ENCODE measurements at places on chromosomes 2 and 18.

GRCh38 chr2:98419977-98420725 lies 24.5 kb upstream of the INPP4A start:
- DNase-seq, result no peak

DNA sequence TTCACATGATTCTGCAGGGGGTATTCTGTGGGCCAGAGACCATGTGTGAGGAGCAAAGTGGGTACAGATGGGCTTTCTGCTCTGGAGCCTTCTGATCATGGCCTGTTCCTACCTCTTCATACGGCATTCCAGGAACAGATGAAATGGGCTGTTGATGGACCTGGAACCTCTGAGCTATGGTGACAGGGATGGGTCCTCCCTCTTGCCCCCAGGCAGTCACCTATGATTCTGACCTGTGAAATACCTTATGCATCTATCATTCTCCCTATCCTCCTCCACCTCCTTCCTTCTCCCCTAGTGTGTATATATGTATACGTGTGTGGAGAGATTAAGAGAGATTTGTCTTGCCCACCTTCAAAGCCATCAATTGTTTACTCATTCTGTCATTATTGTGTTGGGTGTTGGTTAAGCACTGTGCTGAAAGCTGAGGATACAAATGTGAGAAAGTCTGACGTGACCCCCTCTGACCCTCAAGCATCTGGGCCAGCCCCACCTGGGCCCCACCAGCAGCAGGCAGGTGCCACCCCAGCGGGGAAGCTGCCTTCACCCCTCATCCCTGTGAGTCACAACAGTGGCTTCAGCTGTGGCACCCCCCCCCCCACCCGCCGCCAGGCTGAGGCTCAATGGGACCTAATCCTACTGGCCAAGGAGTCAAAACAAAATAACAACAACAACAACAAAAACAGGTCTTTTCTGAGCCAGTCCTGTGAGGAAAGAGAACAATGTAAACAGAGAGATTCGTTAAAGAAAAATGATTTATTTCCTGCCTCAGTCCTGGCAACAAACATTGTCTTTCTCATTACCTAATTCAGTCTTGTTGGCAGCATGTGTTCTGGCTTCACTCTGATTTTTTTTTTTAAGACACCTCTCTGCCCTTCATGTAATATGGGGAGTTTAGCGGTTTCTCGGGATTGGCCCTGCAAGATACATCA lies 103.8 kb upstream of the CDC42EP3 start:
- no peak for DNase-seq

DNA sequence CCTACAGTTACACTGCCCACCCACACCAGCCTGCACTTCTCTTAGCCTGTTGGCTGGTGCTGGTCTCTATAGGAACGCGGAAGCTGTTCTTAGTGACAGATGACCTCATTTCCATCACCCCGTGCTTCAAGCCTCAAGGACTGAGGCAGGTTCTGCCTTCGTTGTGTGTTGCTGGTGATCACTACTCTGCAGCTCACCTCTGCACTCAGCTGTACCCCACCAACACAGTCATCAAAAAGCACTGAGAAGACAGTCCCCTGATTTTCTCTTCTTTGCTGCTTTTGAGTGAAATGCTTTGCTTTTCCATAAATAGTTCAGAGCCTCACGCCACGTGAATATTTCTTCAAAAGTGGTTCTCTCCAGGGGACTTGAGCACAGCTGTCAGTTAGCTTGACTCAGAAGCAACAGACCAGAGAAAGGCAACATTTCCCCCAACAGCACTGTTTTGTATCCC lies 225.7 kb upstream of the CCDC150 start:
- no peak for DNase-seq

DNA sequence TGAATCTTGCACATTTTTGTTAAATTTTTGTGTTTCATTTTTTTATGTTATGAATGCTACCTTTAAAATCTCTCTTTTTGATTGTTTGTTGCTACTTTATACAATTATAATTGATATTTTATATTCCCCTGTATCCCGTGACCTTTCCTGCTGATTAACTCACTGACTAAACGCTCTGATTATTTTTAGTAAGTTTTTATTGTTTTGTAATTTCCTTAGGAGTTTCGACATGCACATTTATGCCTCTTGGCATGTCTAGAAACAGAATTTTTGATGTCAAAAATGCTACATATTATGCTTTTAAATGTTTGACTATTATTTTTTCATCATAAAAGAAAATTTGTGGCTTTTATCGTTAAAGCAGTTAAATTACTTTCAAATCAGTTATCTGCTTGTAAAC lies 1131.6 kb upstream of the TMEFF2 start:
- DNase-seq, result no peak

GRCh38 chr2:65681503-65681902 lies 249.1 kb upstream of the SPRED2 start:
- DNase-seq, result no peak

- no peak for DNase-seq
These were observed 945 bp upstream of the ASXL2 start for GRCh38 chr2:25879133-25879730.

DNA sequence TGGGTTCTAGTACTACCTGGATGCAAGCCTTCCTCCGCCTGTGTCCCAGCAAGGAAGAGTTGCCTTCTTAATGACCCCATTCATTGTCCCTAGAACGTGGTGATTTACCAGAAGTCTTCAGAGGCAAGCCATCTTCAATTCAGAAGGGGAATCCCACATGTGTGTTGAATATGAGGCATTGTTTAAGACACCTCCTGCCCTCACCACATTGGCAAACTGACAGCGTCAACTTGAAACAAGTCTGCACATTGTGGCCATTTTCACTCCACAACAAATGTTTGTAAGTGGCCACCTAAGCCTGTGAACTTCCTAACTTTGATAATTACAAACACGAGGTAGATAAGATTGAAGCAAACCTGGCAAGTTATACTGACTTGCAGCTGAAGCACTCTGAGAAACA lies 83.7 kb downstream of the TCF7L1 start:
- DNase-seq, result no peak

DNA sequence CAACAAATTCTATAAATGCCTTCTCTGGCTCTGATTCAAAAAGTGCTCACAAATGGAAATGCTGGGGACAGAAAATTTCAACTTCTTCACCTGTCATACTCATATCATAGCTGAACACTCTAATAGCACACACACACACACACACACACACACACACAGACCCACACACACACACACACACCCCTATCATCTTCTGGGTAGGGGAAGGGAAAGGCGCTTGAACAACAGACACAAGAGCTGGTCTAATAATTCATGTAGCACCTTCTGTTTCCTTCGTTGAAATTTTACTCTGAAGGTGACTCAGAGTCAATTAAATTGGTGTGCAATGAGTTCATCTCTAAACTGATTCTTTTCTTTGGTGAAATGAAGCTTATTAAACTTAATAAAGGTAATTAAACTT lies 32.9 kb downstream of the CD28 start:
- DNase-seq, result no peak

DNA sequence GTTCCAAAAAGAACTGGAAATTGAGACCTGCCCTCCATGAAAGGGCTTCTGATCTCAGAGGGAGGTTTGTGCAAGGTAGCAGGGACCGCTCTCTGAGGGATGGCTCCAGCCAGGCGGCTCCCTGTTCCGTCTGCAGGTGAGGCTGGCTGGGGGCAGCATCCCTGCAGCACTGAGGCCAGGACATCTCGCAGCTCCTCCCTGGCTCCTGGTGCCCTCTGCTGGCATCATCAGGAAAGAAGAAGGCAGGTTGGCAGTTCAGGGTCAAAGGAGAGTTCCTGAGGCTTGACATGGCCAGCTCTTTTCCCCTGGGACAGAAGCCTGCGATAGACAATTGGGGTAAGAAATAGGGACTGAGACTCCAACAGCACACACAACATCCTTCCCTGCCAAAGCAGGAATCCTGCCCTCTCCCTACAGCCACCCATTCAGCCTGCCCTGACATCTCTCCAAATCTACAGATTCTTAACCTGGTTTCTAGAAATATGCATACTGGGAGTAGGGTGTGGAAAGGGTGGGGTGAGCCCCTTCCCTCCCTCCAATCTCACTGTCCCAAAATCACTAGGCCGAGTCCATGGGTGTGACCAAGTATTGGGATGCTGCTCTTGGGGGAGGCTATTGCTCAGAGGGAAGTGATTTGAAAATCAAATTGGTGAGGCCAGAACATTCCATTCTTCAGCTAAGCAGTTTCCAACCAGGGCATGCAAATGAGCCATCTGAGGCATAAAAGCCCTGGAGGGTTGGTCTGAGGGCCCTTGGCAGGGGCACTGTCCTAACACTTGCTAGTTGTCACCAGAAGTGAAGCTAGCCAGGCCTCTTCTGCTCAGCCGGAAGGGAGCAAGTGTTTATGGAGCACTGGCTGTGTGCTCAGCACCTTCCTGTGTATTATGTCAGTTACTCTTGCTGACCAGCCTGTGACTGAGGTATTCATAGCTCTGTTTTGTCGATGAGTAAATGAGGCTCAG lies 185.4 kb downstream of the TFCP2L1 start:
- DNase-seq, result no peak

DNA sequence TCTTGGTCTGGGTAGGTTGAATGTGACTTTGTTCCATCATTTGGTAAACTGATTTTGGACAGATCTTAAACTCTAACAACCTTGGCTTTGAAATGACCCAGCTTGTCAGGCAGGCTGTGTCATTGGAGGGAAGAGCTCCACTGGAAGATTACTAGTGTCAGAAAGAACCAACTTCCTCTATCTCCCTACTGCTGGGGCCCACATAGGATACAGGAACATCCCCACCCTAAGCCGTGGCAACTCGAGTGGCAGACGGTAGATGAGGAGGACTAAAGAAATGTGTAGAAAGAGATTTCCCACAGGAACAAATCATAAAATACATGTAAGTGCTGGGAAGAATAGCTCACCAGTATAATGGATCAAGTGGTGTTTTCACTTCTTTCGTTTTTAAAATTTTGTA lies 4.3 kb upstream of the G6PC2 start:
- DNase-seq, result no peak

DNA sequence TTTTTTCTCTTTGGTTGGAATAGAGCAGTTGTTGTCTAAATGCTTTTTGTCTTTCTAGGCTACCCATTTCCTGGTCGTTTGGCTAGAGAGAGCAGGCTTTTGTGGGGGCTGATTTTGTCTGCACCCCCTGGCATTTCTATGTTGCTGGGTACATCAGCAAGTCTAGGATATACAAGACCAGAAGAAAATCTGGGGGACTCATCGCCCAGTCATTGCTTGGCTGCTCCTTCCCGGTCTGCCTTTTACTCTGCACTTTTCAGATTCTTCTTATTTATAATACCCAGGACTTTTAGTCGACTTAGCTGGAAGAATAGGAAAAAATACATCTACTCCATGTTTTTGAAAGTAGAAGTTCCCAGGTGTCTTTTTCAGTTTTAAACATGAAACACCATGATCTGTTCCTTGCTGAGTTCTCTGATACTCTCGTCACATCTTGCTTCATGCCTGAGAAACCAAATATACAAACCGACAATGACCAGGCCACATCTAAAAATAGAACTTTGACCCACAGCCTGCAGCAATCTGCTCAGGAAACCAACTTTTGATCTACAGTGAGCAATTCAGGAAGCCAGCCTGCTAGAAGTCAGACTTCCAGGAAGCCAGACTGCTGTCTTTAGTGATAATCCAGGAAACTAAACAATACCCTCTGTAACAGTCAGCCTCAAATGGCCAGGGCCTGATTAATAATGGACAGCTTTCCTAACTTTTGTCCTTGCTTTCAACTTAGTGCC lies 163.8 kb upstream of the MEX3C start:
- DNase-seq, result no peak

All from forelimb muscle (tissue), 1 donor.